Stimulated activated CD4-positive, alpha-beta T cell treated with anti-CD3 and anti-CD28 coated beads, Interleukin-12 subunit alpha, Interleukin-12 subunit beta, amount 100 ng/mL, for 48 hours (primary cell): ENCODE measurements at places on chromosomes 13 and 19.

GRCh38 chr13:105342281-105342820 is 1193.1 kb downstream of the EFNB2 start:
- DNase-seq: no peak

- DNase-seq: no peak
These were observed 11.1 kb upstream of the ZNF613 start for GRCh38 chr19:51916167-51916566.

DNA sequence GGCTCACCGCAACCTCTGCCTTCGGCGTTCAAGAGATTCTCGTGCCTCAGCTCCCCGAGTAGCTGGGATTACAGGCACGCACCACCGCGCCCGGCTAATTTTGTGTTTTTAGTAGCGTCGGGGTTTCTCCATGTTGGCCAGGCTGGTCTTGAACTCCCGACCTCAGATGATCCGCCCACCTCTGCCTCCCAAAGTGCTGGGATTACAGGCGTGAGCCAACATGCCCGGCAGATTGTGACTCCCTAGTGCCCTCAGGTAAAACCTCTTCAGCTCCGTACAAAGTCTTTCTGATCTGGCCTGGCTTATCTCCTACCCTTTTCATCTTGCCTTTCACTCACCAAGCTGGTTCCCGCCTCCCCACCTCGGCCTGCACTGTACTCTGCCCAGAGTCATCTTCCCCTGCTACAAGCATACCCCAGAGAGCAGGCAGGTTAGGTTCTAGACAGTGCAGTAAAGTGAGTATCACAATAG is 15.0 kb downstream of the BICRA start:
- no peak for DNase-seq

DNA sequence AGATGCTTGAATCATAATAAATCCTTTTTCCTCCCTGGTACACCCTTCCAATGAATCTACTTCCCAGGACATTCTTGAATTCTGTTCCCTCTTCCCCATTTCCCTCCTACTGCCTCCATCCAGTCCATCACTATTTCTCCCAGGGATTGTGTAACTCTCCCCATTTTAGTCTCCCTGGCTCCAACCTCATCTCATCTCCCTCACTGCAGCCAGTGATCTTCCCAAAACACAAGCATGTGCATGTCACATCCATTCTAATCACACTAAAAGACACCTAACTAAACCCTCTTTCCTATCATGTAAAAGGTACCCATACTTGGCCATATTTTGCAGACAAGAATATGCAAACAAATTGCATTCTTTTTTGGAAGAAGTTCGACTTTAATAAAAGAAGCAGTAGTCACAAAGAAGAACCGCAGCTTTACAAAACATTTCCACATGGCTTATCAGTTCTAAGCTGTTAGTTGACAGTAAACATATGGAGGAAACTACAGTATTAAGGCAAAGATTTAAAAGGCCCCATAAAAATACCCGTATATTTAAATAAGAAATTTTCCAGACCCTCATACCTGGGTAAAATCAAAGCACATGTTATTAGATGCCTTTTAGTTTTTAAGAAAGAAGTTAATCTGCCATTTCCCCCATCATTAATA is 111.0 kb downstream of the KCTD12 start:
- no peak for DNase-seq

DNA sequence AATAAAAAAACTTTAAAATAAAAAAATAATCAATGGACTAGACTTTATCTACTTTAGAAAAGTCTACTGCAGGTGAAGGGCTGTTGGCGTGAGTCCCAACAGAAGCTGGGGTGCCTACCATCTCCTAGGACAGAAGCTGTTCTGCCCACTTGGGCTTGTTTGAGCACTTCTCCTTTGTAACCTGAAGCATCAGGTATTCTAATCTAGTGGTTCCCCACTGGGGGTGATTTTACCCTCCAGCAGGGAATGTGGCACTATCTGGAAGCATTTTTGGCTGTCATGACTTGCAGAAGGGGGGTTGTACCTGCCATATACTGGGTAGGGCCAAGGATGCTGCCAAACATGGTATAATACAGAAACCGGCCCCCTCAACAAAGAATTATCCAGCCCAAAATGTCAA is 16.2 kb upstream of the DOCK9 start:
- DNase-seq: no peak

DNA sequence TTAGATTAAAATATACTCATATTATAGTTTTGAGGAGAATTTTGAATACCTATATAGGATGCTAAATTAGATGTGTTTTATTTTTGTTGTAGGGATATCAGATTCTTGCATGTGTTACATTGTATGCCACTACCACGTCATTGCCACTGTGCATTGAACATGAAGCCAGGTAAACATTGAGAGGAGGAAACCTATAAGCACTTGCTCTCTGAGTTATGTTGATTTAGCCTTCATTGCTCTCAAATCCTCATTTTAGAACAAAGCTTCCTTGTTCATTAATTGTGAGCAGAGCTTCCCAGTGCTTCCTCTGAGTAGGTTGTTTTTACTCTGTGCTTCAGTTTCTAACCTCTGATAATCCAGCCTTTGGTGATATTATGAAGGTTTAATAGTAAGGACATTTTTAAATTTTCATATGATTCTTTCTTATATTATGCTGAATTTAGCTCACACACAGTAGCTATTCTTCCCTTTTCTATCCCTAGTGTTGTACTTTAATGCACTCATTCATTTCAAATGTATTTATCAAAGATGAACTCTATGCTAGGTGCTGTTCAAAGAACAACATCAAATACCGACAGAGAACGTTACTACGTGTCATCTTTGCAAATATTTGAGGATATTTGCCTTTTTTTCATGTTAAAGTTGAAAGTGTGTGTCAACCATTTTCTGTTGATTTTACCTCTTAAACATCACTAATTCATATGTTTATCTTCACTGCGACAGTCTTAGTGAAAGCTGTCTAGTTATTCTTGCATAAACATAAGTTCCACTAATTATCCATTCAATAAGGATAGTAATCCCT is 1448.0 kb upstream of the MIR17HG start:
- no peak for DNase-seq

DNA sequence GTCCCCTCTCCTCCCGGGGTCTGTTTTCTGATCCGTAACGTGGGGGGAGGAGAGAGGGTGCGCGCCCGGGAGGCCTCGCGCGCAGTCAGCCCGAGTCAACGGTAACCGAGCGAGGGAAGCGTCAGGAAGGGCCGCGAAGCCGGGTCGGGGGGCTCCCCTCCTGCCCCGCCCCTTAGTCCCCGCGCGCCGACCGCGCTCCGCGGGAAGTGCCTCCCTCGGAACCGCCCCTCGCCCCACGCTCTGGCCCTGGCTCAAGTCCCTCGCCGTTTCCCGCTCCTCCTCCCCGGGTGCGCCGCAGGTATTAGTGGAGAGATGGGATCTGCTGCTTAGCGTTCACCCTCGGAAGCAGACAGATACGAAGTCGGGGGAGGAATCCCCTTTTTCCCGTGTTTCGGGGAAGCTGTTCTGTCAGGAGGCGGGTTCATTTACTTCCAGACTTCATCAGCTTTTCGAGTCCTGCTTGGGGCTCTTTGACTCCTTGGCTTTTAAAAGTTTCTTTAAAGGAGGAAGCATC is 770 bp downstream of the HNRNPM start:
- DNase-seq: no peak
